Neuronal stem cell (in vitro differentiated cells): ENCODE measurements at places on chromosomes 7 and 10.

DNA sequence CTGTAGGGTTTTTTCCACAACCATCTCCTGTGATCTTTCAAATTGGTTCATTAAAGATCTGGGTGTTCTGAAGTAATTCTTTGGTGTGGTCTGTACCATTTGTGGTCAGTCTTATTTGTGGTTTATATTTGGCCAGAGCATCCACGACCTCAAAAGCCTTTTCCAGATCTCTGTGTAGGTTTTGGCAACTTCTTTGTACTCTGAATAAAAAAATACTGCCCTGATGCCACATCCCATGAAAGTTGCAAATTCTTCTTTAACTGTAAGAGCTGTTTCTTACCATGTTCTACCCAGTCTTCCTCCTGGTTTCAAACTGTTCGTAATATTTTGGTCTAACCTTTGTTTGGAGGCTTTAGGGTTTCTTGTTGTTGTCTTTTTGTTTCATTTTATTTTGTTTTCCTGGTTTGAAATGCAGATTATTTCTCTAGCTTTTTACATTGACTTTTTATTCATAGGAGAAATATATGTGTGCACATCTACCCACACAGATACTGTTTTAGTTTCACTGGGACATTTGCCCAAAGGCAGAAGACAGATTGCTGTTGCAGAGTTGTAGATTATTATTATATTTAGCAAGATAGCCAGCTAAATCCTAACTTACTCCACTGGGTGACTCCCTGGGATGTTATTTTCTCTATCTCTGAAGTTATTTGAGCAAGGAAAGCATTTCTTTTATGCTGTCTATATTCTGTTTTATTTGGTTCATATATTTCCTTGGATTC lies 123.2 kb upstream of the SAMD8 start:
- no peak for DNase-seq

DNA sequence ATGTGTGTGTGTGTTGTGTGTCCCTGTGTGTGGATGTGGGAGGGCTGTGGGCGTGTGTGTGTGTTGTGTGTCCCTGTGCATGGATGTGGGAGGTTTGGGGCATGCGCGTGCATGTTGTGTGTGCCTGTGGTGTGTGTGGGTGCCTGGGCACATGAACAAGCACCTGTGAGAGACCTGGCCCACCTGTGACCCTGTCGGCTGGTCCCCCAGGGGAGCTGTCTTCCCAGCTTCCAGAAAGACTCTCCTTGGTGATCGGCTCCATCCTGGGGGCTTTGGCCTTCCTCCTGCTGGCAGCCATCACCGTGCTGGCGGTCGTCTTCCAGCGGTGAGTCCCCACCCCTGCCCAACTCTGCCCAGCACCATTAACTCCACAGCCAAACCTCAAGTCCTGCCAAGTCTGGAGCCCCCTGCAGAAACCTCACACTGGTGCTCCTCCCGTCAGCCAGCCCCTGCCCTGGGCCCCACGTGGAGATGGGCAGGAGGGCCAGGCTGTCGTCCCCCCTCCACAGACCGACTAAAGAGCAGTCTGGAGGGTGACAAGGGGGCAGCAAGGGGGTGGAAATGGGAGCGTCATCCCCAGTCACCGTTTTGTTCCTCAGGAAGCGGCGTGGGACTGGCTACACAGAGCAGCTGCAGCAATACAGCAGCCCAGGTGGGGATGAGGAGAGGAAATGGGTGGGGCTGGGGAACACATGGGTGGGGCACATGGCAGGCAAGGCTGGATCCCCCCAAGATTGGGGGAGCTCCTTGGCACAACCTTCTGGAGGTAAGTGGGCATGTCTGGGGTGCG lies 12.7 kb downstream of the EPHB6 start:
- DNase-seq = no peak

- no peak for DNase-seq
These were observed 53.1 kb downstream of the INPP5F start for GRCh38 chr10:119778776-119779445.

DNA sequence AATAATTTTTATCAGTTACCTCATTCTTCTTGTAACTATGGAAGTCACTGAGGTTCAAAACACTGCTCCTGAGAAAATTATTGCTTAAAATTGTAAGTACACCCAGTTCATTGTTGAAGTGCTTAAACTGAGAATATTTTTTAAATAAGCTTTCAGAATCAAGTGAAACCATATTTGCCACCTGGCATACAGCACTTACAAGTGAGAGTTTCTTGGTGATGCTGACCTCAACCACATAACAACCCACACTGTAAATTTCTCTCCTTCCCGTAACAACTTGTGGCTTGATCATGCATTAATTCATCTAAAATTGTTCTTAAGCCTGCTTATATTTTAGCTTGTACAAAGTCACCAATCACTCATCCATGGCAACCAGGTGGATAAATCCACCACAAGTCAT lies 34.0 kb downstream of the IMMP2L start:
- DNase-seq = no peak

DNA sequence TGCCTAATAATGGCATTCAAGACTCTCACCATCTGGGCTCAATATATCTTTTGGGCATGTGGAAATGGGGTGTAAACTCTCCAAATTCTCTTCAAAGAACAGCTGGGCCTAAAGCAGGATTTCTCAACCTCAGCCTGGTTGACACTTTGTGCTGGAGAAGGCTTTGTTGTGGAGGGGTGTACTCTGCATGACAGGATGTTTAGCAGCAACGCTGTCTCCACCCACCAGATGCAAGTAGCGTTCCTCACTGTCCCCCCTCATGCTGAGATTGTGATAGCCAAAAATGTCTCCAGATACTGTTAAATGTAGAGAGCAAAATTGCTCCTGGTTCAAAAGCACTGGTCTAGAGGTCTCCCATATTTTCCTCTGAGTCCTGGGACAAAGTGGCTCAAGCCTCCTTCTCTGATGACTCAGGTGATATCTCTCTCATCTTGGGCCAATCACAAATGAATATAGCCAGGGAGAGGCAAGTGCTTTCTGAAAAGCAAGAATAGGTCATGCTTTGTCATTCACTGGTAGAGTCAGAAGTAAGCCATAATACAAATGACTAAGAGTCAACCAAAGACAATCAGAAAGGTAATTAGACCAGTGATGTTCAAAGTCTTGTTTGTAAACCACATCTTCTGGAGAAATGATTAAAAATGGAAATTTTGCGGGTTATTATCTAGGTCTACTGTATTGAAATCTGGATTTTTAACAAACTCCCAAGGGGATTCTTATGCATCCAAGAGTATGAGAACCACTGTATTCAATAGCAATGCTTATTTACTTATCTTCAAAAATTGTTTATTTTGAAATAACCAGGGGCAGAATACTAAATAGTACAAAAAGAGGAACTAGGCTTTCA lies 330.8 kb downstream of the PTEN start:
- no peak for DNase-seq
